ENCODE measurements at places on chromosomes 16 and 17.

GRCh38 chr16:57906382-57907316, 64.3 kb downstream of the CNGB1 start:
- no peak for DNase-seq

DNA sequence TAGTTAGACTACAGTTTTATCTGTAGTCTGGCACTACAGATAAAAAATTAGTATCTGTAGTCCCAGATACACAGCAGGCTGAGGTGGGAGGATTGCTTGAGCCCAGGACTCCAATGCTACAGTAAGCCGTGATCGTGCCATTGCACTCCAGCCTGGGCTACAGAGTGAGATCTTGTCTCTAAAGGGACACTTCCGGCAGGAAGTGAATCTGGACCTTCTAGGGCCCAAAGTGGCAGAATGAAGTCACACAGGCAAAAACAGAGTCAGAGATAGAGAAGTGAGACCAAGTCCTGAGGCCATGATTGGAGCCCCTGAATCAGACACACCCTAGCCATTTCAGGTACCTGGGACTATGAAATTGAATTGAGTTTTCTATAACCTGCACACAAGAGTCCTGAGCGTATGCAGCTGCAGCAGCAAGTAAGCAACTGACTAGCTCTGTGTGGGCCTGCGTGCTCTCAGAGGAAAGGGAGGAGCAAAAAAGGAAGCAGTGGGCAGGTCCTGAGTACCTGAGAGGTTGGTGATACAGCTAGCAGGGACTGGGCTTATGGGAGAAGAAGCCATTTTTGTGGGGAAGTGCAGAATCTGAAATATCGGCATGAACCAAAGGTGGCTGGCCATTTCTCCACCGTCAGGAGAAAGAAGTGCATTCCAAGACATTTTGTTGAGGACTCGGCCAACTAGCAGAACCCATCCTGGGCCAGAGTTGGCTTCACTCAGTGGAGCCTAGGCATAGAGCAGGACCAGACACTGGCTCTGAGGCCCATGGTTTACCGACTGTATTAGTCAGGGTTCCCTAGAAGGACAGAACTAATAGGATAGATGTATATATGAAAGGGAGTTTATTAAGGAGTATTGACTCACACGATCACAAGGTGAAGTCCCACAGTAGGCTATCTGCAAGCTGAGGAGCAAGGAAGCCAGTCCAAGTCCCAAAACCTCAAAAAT, 27.2 kb upstream of the BRD7 start:
- DNase-seq = peak; percentile 21

- DNase-seq = no peak
Observed at GRCh38 chr17:82302991-82303943, 14.1 kb downstream of the CD7 start.

- DNase-seq = no peak
Observed at GRCh38 chr17:41186872-41187271, 2.2 kb upstream of the KRTAP4-1 start.

DNA sequence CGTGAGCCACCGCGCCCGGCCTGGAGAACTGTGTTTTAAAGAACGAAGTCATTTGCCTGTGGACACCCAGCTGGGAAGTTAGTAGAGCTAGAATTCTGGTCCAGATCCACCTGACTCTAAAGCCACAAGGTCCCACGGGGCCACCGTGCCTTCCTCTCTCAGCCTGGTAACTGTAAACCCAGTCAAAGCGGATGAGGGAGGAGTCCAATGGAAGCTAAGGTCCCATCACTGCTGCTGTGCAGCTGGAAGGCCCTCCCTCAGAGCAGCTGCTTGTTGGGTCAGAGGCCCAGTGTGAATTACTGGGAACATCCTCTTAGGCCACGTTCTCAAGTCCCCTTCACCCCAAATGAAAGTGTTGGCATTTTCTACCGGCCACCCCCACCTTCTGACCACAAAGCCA, 48.8 kb upstream of the CACNG5 start:
- DNase-seq = no peak

- no peak for DNase-seq
Observed at GRCh38 chr16:15777533-15778203, 79.2 kb downstream of the MYH11 start.

DNA sequence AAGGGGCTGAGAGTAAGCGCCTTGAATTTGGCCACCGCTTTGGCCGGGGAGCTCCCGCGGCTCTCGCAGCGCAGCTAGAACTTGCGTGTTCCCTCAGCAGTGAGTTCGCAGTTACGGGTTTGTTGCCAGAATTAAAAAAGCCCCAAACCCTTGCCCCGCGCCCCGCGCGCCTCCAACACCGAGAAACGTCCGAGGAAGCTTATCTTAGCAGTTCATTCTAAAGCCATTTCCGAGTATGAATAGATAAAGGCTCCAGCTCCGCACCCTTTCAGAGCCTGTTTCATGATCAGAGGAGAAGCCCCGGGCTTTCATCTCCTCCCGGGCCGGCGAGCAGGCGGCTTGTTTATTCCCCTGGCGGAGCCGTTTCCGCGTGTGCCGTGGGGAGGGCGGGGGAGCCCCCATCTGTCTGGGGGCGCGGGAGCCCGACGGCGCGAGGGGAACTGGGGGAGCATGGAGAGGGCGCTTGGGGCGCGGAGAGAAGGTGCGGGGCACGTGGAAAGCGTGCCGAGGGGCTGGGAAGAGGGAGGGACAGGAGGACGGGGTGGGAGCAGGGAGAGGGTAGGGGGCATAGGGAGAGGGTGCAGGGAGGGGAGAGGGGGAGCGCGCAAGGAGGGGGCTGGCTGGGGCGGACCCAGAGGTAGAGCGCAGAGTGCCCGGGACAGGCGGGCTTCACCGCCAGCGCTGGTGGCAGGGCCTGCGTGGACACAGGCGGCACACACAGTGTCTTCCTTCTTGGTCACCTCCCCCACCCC, 9.9 kb downstream of the TBX4 start:
- DNase-seq = no peak
